ENCODE measurements at places on chromosomes 13 and 19. TPM values are rescaled to one million over a fixed set of nuclear protein-coding genes. Genes with fewer than 3 reads are reported as not detected.

DNA sequence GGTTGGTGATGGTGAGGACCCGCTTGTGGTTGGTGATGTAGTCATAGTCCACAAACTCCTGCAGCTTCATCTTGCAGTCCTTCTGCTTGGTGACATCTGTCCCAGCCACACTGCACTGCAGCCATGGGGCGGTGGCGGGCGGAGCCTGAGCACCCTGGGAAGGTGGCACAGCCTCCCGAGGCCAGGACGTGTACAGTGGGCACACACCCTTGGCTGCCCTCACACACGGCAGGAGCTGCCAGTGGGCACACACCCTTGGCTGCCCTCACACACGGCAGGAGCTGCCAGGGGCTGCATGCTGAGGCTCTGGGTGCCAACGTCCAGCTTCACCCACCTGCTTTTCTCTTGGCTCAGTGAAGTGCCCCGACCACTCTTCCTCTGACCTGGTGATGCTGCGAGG is 128.7 kb downstream of the TUBA3C start:
- DNase-seq = no peak

DNA sequence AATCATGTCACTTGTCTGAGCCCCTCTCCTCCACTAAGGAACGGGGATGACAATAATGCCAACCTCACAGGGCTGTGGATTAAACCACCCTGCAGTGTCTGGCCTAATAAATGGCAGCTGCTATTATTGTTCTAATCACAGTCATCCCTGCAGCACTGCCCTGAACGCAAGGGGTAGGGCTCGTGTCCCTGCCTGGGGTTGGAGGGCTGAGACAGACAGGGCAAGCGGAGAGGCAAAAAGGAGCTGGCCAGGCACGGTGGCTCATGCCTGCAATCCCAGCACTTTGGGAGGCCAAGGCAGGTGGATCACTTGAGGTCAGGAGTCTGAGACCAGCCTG is 10.2 kb upstream of the KPTN start:
- no peak for DNase-seq

- peak; percentile 27 for DNase-seq
Measured at GRCh38 chr13:74767050-74767449, 632.8 kb upstream of the KLF12 start.

DNA sequence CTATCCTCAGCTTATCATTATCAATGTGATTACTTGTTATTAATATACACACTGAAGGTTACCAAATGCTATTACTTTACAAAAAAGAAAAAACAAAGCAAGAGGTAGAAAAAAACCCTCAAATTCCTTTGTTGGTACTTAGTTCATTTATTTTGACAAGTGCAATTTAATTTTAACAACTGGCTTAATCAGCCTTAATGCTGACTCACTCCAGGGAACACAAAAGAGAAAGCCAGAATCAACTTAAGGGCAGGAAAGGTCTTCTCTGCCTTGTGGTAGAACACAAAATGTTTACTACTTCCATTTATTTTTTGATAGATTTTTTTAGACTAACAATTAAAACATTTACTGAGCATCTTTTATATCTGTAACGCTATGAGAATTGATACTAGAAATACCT is 417.1 kb downstream of the PCDH17 start:
- DNase-seq = peak; percentile 80

Gene CCDC70
- total RNA-seq = not detected

Gene ATP1A3
- 0.17 TPM for total RNA-seq

Gene PSG7
- not detected for total RNA-seq

Data from renal cortical epithelial cell (primary cell).